ENCODE measurements at places on chromosomes 1 and 21. TPM values are rescaled to one million over a fixed set of nuclear protein-coding genes. Genes with fewer than 3 reads are reported as not detected.
A peak's percentile ranks its signal among the peaks of the same experiment; 100 is the strongest.

Gene INAVA
- 48.7 TPM for total RNA-seq

Gene OLIG1
- 1.7 TPM for total RNA-seq

Gene SLC35A3
- 13.4 TPM for total RNA-seq

Gene GUCA2B
- not detected for total RNA-seq

Gene LY9
- total RNA-seq, result not detected

Gene OR10X1
- total RNA-seq, result not detected

Gene FCGR3B
- not detected for total RNA-seq

Gene RIIAD1
- total RNA-seq, result not detected

Gene CHI3L1
- not detected for total RNA-seq

Gene SH2D5
- total RNA-seq, result 9.8 TPM

Gene KLHDC9
- total RNA-seq, result 23.8 TPM

Gene TSSK3
- total RNA-seq, result not detected

Gene MAP3K21
- total RNA-seq, result 6.6 TPM

Gene ADAM15
- 125 TPM for total RNA-seq

Gene MROH9
- total RNA-seq, result not detected

Gene PIK3C2B
- 4.8 TPM for total RNA-seq

- no peak for DNase-seq
These were observed 6.2 kb upstream of the MAPKAPK2 start for GRCh38 chr1:206678490-206678889.

GRCh38 chr1:6601923-6602668 lies 573 bp downstream of the KLHL21 start:
- DNase-seq, result peak; percentile 66

DNA sequence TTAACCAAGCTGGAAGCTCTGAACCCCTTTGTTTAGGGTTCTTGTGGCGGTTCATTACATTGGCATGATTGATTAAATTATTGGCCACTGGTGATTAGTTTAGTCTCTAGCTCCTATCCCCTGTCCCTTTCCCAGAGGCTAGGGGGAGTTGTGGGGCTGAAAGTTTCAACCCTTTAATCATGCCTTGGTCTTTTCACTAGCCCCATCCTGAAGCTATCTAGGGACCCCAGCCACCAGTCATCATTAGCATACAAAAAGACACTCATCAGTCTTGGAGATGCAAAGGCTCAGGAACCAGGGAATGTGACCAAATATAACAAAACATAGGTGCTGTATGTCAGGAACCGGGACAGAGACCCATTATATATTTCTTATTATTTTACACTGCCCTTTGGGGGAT lies 34.7 kb upstream of the SNX27 start:
- DNase-seq, result no peak

DNA sequence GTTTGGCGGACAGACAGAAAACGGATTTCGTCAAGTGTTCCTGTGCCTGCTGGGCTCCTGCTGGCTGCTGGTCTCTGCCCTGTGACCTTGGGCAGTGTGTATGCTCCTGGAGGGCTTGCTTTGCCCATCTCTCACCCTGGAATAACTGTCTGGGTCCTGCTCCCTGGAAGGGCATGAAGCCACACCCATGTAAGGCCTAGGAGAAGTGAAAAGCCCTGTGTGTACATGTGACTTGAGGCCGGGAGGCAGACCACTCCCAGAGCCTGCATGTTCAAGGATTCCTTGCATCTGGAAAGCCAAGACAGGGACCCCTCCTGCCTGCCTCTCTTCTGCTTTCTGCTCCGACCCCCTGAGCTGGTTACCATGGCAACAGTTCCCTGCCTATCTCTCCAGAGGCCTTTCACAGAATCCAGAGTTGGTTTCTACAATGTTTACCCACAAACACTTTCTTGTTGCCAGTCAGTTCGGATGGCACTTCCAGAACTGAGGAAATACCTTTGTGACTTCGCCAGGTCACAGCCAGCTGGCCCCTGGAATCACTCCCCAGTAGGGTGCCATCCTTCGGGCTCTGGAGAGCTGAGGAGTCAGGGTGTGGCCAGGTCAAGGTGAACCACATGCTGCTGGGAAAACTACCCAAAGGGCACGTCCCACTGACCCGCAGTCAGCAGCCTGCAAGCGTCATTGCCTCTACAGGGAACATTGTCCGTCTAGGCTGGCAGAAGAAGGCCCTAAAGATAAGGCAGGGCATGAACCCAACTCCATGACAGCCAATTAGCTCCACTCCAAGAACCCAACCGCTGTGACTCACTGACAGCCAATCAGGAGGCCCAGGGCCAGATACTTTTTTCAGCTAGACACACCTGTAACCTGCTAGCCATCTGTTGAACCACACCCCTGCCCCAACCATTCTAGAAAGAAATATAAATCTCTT lies 14.7 kb upstream of the GPR37L1 start:
- peak; percentile 91 for DNase-seq

DNA sequence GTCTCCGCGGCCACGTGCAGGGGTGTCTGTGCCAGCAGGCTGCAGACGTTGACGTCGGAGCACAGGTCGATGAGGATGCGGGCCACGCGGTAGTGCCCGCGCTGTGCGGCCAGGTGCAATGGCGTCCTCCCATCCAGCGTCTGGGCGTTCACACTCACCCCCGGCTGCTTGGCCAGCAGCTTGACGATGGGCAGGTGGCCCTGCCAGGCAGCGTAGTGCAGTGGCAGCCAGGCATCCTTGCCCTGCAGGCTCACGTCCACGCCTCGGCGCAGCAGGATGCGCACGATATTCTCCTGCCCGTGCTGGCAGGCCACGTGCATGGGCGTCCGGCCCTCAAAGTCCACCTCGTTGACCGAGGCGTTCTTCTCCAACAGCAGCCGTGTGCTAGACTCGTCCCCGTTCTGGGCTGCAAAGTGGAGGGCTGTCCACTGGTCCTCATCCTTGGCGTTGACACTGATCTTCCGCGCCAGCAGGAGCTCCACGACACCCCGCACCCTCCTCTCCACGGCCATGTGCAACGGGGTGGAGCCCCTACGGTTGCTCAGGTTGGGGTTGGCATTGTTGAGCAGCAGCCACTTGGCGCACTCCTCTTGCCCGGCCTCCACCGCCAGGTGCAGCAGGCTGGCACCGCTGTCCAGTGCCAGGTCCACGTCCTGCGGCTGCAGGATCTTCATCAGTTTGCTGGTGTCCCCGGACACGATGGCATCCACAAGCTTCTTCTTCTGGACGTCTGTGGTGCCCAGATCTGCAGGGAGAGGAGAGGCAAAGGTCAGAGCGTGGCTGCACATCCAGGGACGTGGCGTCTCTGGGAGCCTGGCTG lies 25.4 kb downstream of the RIPK4 start:
- no peak for DNase-seq

DNA sequence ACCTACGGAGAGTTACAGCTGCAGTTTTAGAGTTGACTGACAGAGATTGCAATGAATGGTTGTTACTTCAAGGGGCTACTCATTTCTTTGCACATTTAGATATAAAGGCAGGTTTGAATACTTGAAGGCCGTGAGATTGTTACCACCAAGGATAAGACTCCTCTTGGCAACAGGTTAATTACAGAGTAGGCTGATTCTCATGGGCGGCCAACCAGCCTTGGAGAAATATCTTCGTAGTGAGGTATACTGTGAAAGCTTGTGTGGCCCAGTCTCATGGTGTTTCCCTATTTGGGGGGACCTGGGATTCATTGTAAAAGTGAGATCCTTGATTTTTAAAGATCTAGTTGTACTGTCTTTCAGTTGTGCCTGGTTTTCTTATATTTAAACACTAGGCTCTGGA lies 103.2 kb upstream of the OLFM3 start:
- DNase-seq, result peak; percentile 54

GRCh38 chr21:28186604-28187003 lies 806.1 kb downstream of the LTN1 start:
- DNase-seq, result no peak

GRCh38 chr21:41589620-41590175 lies 81.7 kb upstream of the TMPRSS2 start:
- DNase-seq, result no peak

- no peak for DNase-seq
These were observed 60.7 kb upstream of the TEKT2 start for GRCh38 chr1:36023098-36023769.

DNA sequence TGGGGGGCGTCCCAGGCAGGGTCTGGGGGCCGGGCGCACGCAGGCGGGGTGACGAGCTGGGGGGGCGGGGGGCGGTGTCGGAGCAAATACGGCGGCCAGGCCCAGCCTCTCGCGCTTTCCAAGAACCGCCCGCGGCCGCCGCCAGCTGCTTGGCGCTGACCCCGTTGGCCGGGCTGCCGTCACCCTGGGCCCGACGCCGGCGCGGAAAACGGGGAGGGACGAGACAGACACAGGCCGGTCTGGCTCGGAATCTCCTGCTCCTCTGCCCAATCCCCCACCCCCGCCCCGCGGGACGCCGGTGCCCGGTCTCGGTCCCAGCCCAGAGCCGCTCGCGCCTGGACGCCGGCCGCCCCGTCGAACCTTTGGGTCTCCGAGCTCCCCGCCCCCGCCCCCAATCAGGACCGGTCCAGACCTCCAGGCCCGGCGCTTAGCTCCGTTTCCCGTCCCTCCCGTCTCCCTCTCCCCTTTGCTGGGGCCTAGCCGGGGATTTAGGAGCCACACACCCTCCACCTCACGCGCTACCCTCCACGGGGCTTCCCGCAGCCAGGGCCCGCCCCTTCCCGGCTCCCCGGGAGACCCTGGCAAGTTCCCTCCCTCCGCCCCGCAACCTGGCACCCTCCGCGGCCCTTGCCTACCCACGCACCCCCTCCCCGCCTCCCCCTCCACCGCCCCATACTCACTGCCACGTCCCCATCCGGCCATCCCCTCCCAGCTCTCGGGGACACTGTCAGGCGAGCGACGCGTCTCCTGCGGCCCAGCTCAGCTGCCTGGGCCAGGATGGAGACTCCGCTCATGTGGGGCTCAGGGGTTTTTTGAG lies 800 bp upstream of the MMP23B start:
- no peak for DNase-seq

DNA sequence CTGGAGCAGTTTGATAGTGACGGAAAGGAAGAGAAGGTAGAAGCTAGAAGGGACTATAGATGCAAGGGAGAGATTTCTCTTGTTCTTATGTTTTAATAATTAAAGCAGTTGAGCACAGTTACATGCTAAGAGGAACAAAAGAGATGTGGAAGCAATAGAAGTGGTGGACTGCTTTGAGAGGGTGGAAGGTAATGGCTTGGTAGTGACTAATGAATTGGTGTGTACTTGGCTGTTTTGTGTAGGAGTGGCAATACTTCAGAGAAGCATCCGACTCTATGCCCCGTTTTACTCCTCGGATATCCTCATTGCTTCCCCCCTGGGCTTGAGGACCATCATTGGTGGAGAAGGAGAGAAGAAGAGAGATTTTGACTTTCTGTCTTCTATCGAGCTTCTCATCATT lies 12.8 kb downstream of the UTP25 start:
- no peak for DNase-seq

GRCh38 chr1:116504308-116505156 lies 66.3 kb downstream of the CD58 start:
- peak; percentile 58 for DNase-seq

- no peak for DNase-seq
These were observed 31.7 kb downstream of the AK5 start for GRCh38 chr1:77313491-77313890.

- DNase-seq, result no peak
These were observed 56.9 kb downstream of the PCBP3 start for GRCh38 chr21:45700461-45700860.

DNA sequence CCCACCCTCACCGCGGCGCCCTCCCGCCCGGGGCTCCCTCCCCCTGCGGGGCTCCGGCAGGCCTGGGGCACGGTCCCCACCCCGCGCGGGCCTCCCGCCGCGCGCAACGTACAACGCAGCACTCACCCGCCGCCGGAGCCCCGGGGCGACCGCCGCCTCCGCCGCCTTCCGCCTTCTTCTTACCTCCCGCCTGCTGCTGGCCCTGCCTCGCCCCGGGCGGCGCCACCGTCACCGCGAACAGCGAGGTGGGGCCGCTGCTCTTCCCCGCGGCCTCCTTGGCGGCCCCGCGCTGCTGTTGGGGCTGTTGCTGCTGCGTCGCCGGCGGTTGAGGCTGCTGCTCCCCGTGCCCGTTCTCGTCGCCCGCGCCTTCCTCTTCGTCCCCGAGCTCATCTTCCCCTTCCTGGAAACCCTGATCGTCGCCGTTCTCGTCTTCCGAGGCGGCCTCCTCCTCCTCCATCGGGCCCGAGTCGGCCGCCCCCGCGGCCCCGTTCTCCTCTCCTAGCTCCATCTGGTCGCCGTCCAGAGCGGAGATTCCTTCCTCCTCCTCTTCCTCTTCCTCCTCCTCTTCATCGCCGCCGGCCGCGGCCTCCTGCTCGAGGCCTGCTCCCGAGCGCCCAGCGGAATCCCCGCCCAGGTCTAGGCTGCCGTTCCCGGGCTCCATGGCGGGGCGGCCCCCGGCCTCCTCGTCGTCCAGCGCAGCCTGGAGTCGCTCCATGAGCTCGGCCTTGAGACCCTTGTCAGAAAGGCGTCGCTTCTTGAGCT lies 671 bp downstream of the HNRNPU start:
- DNase-seq, result no peak

- no peak for DNase-seq
These were observed 13.4 kb upstream of the AGPAT3 start for GRCh38 chr21:43851593-43851992.

- no peak for DNase-seq
These were observed 50.1 kb downstream of the SSBP3 start for GRCh38 chr1:54355931-54356679.

- no peak for DNase-seq
These were observed 49.8 kb downstream of the EPHB2 start for GRCh38 chr1:22760455-22760854.

DNA sequence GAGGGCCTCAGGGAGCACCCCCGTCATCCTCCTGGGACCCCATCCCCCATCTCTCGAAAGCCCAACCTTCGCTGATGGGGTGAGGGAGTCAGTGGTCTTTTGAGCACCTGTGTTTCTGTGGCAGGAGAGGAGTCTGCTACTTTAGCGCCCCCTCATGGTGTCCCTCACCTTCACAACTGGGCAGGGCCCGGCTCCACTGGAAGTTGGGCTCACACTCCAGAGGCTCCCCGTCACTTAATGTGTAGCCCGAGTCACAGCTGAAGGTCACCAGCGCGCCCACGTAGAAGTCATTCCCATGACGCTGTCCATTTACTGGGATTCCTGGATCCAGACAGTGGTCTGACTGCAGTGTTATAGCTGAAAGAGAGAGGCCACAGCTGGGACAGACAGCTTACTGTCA lies 139.5 kb upstream of the HMGB4 start:
- no peak for DNase-seq

DNA sequence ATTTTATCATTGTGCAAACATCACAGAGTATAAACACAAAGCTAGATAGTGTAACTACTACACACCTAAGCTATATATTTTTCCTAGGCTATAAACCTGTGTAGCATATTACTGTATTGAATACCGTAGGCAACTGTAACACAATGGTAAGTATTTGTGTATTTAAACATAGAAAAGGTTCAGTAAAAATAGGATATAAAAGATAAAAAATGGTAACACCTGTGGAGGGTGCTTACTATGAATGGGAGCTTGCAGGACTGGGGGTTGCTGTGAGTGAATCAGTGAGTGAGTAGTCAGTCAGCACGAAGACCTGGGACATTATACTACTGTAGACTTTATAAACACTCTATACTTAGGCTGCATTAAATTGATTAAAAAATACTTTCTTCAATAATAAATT lies 4.1 kb downstream of the DTL start:
- DNase-seq, result no peak

GRCh38 chr1:237953238-237953637 lies 62.5 kb upstream of the ZP4 start:
- DNase-seq, result peak; percentile 11

GRCh38 chr1:8727809-8728213 lies 89.6 kb downstream of the RERE start:
- no peak for DNase-seq

Data from Caki2 (cell line).